GM23338 (cell line): ENCODE measurements at places on chromosomes 5 and 9.

DNA sequence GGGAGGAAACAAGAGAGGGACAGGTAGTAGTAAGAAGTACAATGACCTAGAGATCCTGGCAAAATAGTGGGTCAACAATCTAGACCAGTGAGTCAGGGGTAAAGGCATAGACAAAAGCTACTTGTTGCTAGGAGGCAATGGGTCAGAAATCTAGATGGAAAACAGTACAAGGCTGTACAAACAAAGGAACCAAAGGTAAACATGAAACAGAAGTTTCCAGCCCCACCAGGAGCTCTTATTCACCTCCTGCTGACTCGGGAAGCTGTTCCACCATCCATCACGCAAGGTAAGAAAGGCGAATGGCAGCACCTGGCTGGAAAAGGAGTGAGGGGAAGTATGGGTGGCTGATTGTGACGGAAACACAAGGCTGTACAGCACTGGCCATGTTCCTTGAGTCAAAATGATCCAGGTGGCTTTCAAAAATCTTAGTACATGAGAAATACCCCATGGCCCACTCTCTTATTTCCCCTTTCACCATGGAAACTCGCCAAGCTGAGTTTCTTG, 70.5 kb upstream of the RAI14 start:
- no peak for DNase-seq

DNA sequence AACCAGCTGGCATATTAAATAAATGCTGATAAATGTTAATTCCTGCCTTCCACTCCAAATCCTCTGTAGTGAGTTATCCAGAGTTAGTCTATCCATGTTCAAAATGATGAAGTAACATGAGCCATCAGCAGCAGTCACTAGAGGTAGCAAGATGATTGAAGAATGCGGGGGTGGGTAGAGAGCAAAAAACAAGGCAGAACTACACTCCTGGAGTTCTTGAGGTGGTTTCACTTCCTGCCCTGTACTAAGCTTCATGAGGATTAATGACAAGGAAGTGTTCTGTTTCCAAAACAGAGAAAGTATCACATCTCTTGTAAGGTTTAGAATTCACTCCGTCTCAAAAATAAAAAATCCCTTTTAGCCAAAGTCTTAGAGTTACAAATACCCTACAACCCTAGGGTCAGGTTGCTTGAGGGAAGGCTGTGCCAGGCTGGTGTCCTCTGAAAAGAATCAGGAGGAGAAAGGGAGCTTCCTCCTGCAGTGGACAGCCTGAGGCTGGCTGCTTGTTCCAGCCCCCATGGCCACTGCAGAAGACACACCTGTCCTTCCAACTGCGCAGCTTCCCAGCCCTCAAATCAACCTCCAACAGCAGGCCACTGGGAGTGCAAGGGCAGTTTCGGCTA, 180.2 kb downstream of the DENND1A start:
- peak; percentile 42 for DNase-seq

GRCh38 chr9:115099901-115100300, 18.1 kb downstream of the TNC start:
- no peak for DNase-seq

DNA sequence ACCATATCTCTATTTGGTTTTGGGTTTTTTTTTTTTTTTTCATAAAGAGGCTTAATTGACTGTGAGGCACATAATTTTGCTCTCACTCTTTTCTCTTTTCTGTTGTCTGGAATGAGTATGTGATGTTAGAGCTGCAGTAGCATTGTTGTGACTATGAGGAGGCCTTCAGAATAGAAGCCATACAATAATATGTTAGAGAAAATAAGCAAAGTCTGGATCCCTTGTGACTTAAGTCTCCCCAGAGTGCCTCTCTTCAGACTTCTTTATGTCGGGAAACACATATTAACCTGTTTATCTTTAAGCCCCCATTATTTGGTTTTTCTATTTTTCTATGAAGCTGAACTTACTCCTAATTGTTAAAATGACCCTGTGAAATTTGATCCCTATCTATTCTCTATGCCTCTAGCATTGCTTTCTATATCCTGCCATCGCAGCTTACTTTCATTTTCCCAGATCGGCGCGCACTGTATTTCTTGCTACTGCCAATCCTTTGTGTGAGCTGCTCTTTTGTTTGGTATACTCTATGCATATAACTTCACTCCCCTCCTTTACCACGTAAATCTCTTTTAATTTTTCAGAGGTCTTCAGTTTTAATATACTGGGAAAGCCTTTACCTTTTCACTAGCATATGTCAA, 372.5 kb upstream of the KCNN2 start:
- DNase-seq: no peak

DNA sequence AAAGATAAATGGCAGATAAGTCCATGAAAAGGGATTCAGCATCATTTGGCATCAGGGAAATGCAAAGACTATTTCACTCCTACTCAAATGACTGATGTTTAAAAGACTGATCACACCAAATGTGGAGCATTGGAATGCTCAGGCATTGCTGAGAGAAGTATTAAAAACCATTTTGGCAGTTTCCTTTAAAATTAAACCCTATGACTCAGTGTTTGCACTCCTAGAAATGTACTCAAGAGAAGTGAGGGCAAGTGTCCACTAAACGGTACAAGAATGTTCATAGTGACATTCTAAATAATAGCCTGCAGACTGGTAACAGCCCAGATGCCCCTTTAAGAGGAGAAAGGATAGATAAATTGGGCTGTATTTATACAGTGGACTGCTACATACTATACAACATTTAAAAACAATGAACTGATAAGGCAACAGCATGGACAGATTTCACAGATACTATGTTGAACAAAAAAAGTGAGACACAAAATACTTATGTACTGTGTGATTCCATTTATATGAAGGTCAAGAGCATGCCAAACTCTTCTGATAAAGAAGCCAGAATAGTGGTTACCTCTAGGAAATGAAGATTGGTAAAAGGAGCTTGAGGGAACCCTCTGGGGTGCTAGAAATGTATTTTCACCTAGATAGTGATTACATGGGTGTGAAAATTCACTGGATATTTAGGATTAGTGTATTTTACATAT, 24.6 kb downstream of the APC start:
- DNase-seq: no peak

- DNase-seq: no peak
Measured at GRCh38 chr5:57626703-57627102, 144.1 kb upstream of the ACTBL2 start.

DNA sequence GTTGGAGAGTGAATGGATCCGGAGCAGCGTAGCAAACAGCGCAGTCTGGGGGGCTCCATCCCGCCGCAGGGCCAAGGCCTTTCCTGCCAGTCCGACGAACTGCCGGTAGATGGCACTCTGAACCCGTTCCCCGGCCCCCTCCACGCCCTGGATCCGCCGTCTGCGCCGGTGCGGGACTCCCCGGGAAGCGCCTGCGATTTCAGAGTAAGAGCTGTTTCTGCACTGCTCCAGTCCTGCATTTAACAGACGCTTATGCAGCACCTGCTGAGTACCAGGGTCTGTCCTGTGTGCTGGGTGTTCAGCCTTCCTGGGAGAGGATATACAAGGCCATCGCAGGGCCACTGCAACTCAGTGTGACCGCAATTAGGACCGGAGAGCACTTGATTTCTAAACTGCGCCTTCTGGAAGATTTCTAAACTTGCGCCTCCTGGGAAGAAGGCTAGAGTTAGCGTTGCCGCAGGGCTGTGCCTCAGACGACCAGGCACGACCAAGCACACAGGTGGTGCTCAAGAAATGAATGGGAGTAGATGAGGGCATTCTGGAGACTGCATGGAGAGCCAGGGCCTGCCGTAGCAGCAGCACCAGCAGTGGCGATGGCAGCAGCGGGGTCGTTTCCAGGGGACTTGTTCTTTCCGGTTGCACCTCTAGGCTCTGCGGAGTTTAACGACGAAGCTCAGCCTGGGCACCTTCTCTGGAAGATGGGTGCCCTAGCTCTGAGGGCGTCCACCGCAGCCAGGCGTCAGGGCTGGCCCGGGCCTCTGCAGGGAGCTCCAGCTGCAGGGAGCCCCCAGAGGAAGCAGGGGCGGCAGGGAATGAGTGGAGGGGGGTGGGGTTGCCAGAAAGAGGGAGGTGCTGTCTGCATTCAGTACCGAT, 14.3 kb upstream of the TIFAB start:
- peak; percentile 93 for DNase-seq

GRCh38 chr9:128152133-128153059, 3.1 kb downstream of the LCN2 start:
- no peak for DNase-seq

- DNase-seq: no peak
Measured at GRCh38 chr9:129137292-129138143, 26.3 kb downstream of the PTPA start.

DNA sequence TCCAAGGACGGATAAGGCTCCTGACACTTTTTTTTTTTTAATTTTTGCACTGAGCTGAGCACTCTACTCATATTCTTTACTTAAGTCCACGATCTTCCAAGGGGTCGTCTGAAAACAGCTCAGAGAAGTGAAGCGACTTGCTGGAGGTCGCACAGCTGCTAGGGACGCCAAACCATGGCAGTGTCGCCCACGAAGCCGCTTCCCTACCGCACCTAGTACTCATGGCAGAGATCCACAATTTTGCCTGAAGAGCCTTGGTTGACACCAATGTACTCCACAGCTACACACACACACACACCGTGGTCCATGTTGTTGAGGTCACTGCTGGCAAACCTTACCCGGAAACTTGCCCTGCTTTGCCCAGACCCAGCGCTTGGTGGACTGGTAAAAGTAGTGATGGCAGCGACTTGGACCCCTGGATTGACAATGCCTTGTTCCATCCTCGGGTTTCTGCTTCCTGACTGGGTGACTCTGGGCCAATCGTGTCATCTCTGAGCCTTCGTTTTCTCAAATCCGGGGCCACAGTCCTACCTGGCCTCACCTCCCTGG, 521 bp upstream of the SLIT3 start:
- DNase-seq: peak; percentile 48

DNA sequence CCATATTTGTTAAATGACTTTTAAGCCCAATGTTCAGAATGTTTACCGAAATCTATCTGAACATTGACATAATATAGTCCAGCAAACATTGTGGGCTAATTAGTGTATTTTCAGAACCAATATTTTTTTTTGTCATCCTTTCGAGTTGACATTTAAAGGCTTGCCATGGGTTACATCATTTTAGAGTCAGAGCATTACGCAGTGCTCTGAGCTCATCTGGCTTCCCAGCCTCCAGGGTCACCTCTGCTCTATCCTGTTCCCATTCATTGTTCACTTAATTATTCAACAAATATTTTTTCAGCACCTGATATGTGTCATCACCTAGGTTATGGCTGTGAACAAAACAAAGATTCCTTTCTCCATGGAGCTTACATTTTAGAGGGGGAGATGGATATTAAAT, 80.2 kb downstream of the SREK1 start:
- no peak for DNase-seq

- DNase-seq: peak; percentile 98
Measured at GRCh38 chr5:72107131-72107900, at the start of gene MAP1B. TSS of gene MAP1B (plus strand) at chr5:72107475. CDS start at chr5:72107532, 57 bp downstream.

- DNase-seq: no peak
Measured at GRCh38 chr9:130837002-130837511, 2.0 kb downstream of the ABL1 start.

DNA sequence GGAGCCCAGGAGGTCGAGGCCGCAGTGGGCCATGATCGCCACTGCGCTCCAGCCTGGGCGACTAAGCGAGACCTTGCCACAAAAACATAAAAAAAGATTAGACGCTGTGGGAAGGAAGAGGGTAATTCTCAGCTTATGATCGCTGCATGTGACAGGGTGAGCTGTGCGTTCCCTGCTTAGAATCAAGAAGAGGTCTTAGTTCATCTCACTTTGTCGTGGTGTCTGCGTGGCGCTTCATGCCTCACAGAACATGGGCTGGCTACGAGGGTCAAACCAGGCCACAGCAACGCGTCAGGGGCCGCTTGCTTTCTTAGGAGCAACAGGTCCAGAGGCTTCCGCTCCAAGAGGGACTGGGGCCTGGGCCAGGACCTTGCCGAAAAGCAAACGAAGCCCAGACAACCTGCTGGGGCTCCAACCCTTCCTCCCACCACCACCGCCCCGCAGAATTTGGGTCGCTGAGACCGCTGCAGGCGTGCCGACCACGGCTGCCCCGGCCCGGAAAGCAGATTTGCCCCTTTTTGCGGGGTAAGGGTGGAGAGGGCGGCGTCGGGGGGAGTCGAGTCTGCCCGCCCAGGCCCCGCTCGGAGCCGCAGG, 10.0 kb upstream of the GRIN1 start:
- peak; percentile 57 for DNase-seq
